BJ (cell line): ENCODE measurements at places on chromosomes 12 and 14. TPM values are rescaled to one million over a fixed set of nuclear protein-coding genes. Genes with fewer than 3 reads are reported as not detected.
A peak's percentile ranks its signal among the peaks of the same experiment; 100 is the strongest.

Gene LIN52
- 7.4 and 7.7 TPM in 2 replicates for polyA plus RNA-seq

Gene CLMN
- 0.13 and 0.27 TPM in 2 replicates for polyA plus RNA-seq

DNA sequence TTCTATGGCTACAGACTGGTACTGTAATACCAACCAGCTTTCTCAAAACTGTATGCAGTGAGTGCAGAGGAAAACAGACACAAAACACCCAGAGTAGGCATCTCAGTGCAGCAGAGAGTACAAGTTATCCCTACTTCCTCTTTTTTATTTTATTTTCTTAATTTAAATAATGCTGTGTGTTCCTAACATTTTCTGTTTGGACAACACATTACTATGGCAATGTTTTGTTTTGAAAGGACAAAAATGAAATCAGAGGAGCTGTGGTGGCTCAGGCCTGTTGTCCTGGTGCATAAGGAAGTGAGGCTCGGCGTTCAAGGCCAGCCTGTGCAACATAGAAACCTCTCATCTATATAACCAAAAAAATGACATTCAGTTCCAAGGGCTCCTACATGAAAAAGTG is 33.7 kb upstream of the SELPLG start:
- DNase-seq: no peak

- no peak for DNase-seq
These were observed 8.1 kb upstream of the RIC8B start for GRCh38 chr12:106766393-106766826.

- DNase-seq: no peak
These were observed 47.7 kb downstream of the CYP46A1 start for GRCh38 chr14:99731547-99732435.

DNA sequence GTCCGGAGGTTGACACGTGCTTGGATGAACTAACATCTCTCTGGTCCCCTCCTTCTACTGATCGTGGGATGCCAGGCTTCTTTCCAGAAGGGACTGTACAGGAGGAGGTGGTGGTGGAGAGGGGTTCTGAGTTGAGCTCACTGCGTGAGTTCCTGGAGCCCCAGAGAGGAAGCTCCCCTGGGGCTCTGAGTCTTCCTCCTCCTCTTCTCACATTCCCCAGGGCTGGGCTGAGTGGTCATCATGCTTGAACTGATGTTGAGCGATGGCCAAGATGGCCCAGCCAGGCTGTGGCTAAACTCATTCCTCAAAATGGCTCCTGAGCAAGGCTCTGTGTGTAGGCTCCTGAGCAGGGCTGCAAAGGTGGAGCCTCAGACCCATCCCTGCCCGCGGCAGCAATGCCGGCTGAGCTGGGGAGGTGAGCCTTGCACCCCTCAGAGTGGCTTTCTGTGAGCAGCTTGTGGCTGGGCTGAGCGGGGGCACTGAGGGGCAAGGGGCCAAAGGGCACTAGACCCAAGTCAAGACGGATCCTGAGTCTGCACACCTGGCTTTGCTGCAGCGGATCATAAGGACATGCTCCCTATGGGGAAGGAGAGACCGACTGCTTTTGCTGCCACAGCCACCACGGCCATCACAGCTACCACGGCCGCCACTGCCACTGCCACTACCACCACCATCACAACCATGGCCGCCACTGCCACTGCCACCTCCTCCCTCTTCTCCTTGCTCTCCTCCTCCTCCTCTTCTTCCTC is 35.4 kb downstream of the MEG3 start:
- no peak for DNase-seq

DNA sequence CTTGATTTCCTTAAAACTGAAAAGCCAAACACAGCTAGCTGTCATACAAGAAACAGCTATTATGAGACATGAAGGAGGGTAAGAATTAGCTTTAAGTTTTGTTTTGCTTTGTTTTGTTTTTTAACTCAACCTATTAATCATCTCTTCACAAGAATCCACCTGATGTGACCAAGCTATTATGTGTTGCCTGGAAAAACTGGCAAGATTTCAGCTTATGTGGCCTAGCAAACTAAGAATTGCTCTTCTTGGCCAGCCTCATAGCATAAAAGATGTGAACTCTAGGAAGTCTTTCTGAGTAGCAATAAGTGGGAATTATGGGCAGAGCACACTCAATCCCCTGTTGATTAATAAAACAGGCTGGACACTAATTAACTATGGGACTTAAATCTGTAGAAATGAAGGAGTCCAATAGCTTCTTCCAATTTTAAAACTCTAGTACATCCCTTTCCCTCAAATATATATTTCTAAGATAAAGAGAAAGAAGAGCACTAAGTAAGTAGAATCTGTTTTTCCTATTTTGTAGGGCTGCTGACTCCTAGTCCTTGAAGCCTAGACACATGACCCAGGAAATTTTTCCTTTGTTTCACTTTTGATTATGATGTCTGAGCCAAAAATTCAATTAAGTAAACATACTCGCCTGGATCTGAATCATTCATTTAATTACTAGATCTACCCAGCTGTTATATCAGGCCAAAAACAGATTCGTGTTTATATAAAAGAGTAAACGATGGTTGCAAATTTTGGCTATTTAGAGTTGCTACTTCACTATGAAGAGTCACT is 75.7 kb downstream of the GTF2A1 start:
- DNase-seq: no peak

DNA sequence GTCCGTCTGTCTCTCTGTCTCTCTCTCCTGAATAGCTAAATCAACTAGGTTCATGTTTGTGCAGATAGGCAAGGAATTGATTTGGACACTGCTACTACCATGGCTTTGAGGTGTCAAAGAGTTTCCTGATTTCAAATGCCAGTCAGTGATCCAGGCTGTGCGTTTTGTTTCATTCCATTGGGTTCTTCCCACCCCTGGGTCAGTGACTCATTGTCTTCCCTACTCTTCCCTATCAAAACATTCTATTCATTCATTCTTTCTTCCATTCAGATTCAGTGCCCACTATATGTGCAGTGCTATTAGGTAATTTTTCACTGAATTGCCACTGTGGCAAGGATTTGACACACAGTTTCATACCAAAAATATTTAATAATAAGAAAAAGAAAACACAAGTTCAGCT is 50.4 kb downstream of the RPH3A start:
- no peak for DNase-seq

GRCh38 chr12:32365473-32366064 is 33.8 kb upstream of the FGD4 start:
- peak; percentile 30 for DNase-seq

DNA sequence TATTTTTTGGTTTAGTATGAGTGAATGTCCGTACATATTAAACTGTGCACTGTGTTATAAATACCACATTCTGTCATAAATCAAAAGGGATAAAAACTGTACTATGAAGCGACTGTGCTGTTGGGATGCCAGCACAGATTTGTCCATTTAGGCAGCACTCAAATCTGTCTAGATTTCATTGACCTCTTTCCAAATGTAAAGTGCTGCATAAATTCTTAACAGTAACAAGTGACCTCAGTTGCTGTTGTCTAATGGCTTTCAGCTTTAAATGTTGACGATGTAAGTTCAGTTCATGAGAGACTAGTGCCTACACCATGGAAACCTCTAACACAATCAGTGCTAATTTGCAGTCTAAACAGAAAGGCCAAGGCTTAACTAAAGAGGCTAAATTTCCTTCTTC is 531.4 kb upstream of the LMO3 start:
- no peak for DNase-seq
